ENCODE measurements at places on chromosomes 3 and 15.

DNA sequence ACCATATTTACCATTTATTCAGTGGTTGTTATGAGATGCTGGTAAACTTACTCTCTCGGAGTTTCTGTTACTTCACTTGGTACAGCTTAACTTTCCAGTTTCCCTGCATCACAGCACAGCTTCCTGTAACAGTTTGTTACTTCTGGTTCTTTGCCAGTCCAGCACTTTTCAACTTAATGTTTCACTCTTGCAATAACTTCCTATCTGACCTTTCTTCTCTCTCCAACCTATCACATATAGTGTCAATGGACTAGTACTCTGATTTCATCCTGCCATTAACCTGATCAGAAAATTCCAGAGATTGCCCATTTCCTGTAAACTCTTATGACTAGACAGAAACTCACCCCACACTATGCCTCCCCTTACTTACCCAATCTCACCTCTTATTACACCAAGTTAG is 3.9 kb upstream of the ATP11B start:
- DNase-seq, result no peak

- DNase-seq, result no peak
Measured at GRCh38 chr3:14764331-14765059, 54.3 kb upstream of the FGD5 start.

GRCh38 chr3:112610121-112610520 is 30.8 kb downstream of the CCDC80 start:
- DNase-seq, result no peak

DNA sequence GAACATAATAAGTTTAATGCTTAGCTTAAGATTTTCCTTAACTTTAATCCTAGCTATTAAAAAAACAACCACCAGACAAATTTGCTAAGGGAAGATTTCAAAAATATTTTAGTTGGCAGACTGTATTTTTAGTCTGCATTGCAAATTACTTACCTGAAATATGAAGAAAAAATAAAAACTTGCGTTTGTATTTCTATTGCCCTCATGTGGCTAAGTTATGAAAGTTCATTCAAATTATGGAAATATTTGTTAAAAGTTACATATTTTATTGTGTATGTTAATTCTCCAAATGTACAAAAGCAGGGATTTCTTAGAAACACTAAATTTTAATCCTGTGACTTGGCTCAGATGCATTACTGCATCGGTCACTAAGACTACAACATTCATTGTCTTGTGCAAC is 15.0 kb downstream of the GTF2A2 start:
- DNase-seq, result no peak

GRCh38 chr15:88637841-88638625 is 783 bp upstream of the ISG20 start:
- no peak for DNase-seq

GRCh38 chr15:32763295-32763694 is 45.5 kb downstream of the GREM1 start:
- DNase-seq, result no peak

- no peak for DNase-seq
Measured at GRCh38 chr3:171854649-171855305, 11.6 kb downstream of the TMEM212 start.

DNA sequence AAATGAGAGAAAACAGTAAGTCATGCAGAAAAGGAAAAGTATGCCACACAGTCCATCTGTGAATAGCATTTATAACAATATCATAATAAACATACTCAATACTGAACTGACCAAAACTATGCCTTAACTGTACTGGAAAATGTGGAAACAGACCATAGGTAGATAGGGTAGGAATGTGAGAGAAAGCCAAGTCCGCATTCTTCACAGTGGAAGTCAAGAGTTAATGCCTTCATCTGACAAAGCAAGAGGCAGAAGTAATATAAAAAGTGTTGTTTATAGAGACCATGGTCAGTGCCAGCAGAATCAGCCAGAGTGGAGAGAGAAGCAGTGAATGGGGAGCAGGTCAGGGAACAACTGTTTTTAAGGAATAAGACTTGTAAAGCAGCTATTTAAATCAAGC is 52.3 kb downstream of the KBTBD12 start:
- DNase-seq, result no peak

DNA sequence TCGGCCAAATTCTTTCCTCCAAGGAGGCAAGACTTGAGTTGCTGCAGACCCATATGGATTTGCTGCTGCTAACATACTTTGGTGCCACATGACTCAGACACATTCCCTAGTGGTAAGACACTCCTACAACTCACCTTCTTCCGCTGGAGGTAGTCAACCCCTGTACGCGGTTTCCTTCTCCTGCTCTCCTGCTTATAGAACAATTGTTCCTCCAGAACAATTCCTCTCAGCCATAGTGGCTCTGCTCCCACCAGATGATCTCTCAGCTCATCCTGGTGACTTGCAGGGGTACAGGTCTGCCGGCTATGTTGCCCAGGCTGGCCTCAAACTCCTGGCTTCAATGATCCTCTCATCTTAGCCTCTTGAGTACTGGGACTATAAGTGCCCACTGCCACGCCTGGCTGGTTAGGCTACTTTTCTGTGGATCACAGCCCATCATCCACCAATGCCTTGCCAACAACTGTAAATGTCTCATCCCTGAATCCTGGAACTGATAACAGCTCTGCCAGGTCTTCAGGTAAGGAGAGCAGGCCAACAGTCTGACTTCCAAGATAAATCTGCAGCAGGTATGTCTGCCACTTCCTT is 2.4 kb upstream of the CXCR6 start:
- no peak for DNase-seq

- DNase-seq, result no peak
Measured at GRCh38 chr3:73137736-73138403, 76.4 kb downstream of the EBLN2 start.

DNA sequence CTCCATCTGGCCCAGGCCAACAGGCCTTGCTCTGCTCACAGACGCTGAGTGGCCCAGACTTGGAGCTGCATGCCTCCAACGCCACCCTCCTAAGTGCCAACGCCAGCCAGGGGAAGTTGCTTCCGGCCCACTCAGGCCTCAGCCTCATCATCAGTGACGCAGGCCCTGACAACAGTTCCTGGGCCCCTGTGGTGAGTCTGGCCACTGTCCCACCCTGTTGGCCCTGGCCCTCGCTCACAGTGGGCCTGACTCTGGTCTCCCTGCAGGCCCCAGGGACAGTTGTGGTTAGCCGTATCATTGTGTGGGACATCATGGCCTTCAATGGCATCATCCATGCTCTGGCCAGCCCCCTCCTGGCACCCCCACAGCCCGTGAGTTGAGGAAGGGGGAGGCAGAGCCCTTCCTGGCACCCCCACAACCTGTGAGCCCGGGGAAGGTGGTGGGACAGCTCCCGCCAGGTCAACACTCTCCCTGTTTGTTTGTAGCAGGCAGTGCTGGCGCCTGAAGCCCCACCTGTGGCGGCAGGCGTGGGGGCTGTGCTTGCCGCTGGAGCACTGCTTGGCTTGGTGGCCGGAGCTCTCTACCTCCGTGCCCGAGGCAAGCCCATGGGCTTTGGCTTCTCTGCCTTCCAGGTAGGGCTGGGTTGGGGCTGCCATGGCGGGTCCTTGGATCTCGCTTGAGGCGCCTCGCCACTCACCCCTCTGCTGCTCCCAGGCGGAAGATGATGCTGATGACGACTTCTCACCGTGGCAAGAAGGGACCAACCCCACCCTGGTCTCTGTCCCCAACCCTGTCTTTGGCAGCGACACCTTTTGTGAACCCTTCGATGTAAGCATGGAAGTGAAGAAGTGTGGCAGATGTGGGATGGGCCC is 10.0 kb downstream of the NT5DC2 start:
- no peak for DNase-seq

DNA sequence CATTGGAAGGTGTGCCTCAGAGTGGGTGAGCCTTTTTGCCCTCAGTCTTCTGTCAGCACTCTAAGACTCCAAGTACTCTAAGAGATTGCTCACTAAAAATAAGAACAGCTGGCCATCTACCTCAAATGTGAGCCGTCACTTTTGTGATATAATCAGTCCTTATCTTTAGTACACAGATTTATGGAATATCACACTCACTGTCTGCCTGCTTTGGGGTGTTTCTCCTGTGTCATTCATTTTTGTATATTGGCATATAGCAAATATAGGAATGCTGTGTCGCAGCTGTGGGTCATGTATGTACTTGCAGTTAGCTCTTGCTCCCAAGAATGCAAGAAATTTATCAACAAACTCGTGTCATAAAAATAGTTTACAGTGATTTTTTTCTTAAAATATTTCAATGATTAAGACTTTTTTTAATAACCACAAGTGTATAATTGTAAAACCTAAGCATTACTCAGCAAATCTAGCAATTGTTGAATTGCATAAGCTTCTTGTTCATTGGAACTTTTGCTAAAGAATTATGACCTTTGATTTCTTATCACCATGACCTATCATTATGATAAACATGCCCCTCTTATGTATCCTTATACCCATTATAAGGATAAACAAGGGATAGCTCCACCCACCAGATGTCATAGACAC is 18.8 kb downstream of the SETD5 start:
- DNase-seq, result no peak

DNA sequence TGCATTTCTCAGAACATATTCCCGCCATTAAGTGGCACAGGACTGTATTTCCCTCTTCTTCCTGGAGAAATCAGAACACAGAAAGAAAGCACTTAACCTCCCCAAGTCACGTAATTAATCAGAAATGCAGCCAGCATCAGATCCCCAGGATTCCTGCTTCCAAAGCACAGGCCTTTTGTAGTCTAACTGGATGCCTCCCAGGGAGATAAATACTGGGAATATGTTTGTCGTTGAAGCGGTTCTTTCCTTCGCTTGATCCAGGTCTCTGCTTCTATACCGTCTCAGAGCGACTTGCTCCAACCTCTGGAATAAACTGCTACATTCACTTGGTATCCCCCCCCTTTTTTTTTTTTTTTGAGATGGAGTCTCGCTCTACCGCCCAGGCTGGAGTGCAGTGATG is 198.6 kb downstream of the KBTBD8 start:
- no peak for DNase-seq

DNA sequence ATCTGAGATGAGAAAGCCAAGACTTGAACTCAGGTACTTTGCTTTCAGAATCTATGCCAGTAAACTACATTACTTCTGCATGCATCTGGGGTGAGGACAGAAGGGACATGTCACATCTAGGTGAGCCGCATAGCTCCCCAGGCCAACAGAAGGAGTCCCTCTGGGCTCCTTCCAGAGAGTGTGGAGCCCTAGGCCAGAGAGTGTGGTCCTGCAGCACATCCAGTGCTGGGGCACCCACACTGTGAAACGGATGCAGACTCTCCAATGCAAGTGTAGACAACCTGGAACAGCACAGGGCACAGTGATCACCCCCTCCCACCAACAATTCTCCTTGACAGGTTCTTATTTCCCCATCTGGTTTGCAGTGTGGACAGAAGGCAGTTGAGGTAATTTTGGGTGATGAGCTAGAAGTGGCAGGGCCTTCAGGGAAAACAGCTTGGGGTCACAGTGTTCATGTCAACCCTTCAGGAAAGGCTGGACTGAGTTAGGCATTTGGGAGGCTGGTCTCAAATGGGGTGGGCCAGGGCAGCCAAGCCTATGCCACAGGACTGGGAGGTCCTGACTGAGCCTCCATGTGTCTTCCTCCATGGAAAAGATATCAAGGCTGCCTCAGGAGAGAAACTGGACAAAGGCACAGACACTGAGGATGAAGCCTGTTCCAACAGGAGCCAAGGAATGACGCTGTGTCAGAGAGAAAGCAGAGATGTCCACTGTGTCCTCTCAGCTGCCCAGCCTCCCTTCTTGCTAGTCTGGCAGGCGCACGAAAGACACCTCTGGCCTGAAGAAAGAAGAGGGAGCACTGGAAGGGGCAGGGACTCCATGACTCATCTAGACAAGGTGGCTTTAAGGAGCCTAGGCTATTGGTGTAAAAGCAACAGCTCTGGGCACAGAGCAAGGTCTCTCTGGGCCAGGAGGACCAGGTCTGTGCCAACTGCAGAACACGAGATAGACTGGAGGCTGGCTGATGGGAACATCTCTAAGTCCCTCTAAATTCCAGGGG is 1.7 kb downstream of the PLCD1 start:
- no peak for DNase-seq
